ENCODE measurements at places on chromosomes 4 and X.

- no peak for DNase-seq
Observed at GRCh38 chrX:38679695-38680094, 118.4 kb downstream of the TSPAN7 start.

GRCh38 chrX:24494647-24495075 lies 29.6 kb downstream of the PDK3 start:
- DNase-seq: no peak

GRCh38 chrX:39730662-39731329 lies 367.0 kb downstream of the BCOR start:
- DNase-seq: peak; percentile 29

GRCh38 chrX:133699023-133699728 lies 283.9 kb upstream of the GPC4 start:
- DNase-seq: no peak

DNA sequence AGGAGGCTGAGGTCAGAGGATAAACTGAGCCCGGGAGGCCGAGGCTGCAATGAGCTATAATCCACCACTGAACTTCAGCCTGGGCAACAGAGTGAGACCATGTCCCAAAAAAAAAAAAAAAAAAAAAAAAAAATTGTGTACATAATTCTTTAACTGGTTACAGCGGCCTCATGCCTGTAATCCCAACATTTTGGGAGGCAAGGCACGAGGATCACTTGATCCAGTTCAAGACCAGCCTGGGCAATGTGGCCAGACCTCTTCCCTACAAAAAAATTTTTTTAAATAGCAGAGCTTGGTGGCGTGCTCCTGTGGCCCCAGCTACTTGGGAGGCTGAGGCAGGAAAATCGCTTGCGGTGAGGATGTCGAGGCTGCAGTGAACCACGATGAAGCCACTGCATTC lies 9.3 kb downstream of the KLHL15 start:
- no peak for DNase-seq

DNA sequence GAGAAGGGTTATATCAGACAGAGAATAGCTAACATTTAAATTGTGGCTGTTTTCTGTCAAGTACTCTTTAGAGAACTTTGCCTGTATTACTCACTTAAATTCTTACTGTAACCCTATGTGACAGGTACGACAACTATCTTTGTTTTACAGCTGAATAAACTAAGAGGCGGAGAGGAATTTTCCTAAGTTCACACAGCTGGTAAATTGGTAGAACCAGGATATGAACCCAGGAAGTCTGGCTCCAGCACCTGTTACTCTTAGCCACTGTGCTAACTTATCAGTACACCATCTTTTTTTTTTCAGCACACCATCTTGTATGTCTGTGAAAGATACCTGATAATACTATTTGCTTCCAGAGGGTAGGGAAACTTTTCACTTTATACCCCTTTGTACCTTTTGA lies 2.0 kb upstream of the SYP start:
- no peak for DNase-seq

DNA sequence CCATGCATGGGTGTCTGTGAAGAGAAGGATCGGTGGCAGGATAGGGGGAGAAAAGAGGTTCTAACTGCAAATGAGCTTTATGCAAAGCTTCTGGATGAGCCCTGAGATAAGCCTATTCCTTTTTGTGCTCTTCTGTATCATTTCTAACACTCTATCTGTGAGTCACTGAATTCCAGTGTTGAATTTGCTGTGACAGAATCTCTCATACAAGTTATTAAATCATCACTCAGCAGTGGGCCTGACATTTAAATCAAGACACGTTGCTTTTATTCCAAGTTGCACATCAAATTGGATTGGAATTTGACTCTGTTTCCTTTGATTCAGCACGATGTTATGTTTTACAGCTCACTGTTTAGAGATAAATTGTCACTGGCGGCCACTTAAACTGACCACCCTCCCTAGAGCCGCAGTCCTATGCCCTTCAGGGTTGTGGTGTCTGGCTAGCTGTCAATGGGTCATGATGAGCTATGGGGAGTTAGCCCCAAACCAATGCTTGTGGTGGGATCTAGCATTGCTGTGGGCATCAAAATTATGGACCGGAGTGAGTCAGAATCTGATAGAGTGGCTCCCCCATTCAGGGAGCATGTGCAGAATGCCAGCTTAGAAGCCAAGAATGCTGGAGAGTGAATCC lies 42.7 kb downstream of the LHFPL1 start:
- DNase-seq: no peak

GRCh38 chrX:106698693-106699092 lies 27.8 kb upstream of the RNF128 start:
- DNase-seq: no peak

DNA sequence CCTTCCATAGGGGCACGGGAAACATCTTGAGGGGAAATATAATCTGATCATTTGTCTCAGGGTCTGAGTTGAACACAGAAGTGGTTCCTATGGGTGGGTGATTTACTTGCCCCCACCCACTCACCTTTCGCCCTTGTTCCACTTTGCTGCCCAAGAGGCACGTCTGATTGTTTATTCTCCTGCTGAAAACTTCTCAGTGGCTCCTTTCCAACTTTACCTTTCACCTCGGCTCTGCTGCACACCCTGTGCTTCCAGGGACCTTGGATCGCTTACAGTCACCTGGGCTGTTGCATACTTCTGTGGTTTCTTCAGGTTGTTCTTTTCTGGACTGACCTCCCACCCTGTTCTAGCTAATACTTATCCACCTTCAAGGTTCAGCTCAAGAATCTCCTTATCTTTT lies 213.4 kb upstream of the JADE1 start:
- DNase-seq: no peak

GRCh38 chr4:117001077-117001476 lies 84.3 kb downstream of the TRAM1L1 start:
- no peak for DNase-seq

DNA sequence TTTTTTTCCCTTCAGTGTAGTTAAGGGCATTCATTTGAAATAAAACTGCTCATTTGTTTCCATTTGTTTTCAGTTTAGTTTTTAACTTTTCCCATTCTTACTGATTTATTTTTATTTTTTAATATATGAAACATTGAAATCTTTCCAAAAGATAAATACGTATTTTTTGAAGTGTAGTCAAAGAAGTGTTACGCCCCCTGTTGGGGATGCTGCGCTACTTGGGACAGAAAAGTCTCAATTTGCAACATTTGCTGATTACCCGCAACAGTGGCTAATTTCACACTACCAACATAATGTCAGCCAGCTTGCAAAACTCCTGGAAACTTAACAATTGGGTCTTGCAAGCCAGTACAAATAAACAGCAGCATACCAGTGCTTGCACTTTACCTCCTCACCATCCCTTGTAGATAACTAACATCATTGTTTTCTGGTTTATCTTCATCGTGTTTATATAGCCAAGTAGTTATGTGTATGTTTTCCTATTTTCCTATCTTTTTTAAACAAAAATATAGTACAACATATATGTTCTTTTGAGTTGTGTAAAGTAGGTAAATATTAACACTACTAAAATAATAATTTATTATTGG lies 158.6 kb downstream of the STPG2 start:
- DNase-seq: no peak

- DNase-seq: no peak
Observed at GRCh38 chr4:68074397-68074796, 55.3 kb downstream of the TMPRSS11F start.

DNA sequence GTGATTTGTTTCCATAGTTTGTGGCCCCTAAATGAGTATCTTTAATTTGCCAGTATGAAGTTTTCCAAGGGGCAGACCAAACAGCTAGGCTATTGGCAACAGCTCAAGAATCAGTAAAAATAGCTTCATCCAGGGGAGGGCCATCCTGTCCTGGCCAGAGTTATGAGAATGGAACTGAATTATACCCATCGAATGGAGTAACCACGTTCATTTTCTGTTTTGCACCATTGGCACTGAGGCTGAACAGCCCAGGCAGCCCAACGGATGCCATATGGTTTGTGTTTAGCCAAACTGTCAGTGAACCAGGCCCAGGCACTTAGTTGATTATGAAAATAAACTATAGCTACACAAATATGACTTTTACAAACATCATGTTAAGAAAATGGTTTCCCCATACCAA lies 17.7 kb upstream of the ASB5 start:
- DNase-seq: no peak

- no peak for DNase-seq
Observed at GRCh38 chrX:111309083-111309482, 38.8 kb upstream of the CAPN6 start.

DNA sequence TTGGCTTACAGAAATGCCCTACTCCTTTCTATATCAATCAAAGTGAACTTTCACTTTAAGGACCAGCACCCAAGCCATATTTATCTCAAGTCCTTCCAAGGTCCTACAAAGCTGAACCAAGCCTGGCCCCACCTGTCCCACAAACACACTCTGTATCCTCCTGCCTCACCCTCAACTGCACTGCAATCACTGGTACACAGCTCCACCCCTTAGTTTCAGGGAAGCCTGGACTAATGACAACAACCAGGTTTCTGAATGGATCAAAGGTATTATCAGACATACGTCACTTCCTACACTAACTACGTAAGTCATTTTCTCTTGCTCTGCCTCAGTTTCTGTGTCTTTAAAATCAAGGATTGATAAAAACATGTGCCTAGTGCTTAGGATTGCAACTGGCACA lies 205.6 kb upstream of the HS3ST1 start:
- DNase-seq: no peak

- DNase-seq: no peak
Observed at GRCh38 chrX:67651437-67652142, 107.8 kb downstream of the AR start.

GRCh38 chr4:147877308-147877771 lies 145.5 kb downstream of the ARHGAP10 start:
- no peak for DNase-seq

- no peak for DNase-seq
Observed at GRCh38 chr4:1564535-1565375, 119.4 kb downstream of the FAM53A start.

GRCh38 chr4:173652283-173652931 lies 122.4 kb upstream of the HAND2 start:
- no peak for DNase-seq

DNA sequence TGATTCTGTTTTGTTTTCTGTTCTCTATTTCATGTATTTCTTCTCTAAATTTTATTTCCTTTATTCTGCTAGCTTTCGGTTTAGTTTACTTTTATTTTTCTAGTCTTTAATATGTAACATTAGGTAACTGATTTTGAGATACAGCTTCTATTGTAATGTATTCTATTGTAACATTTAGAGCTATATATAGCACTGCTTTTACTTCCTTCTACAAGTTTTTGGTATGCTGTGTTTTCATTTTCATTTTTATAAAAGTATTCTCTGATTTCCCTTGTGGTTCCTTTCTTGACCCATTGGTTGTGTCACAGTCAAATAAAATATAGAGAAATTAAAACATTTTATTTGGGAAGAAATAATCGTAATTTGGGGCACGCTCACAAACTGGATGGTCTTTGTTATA lies 13.9 kb upstream of the CT47A1 start:
- DNase-seq: no peak

DNA sequence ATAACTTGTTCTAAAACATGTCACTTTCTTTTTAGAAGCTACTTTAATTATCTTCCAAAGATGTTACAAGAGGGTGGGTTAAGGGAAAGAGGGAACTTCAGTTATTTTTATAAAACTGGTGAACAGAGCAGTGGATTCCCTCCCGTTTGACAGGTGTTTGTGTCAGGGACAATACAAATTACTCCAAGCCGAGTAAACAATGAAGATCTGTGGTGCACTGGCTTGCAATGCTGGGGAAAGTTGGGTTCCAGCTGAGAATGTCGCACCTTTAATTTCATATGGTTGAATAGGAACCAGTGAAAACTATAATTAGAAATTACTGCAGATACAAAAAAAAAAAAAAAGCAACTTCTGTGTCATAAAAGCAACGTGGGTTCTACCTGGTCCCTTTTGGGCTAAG lies 98.6 kb upstream of the TTC29 start:
- DNase-seq: no peak

DNA sequence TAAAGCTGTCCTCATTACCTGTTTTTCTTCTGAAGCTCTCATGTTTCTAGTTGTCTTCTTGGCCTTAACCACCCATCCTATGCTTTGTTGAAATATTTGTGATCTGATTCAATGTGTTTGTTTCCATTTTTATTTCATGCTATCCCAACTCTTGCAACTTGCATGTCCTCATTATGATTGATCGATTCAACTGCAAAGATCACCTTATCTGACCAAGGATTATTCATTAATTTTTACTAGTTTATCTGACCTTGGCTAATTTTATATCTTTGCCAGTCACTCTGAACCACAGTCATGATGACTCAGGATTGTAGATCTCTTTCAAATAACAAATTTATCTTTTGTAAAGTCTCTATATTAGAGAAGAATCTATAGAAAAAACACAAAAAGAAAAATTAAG lies 70.7 kb downstream of the UGT2A2 start:
- no peak for DNase-seq

DNA sequence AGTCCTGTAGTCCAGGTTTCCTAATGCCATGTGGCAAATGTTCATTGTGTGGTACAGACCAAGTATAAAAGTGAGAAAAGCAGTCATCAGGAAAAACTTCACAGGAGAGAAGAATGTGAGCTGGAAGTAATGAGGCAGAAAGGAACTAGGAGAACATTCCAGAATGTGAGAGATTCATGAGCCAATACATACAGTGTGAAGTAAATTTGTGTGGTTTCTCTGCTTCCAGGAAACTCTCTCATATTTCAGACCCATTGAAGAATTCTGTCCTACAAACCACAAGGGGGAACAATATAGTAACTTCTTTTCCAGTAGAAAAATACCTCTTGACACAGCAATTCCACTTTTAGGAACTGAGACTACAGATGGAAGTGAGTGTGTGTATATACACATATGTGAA lies 136.5 kb downstream of the RNF150 start:
- DNase-seq: no peak

- no peak for DNase-seq
Observed at GRCh38 chrX:1134156-1134555, 78.3 kb downstream of the CRLF2 start.

GRCh38 chr4:83574247-83574646 lies 38.3 kb downstream of the GPAT3 start:
- no peak for DNase-seq

DNA sequence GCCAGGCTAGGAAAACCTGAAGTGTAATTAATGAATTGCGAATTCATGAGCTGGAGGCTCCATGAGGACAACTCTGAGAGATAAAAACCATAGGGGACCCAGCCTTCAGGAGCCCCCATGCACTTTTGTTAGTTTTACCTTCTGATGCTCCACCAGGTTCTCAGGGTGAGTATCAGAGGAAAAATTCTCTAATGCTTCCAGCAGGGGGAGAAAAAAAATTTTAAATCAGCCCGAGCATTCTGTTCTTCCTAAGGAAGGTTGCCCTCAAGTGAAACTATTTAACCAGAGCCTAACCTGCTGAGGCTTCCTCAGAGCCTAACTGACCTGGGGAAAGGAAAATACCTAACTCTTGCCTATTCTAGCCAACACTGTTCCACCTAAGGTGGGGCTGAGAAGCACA lies 552.6 kb downstream of the PPARGC1A start:
- DNase-seq: no peak

Data from stimulated activated CD4-positive, alpha-beta T cell treated with anti-CD3 and anti-CD28 coated beads, Interleukin-15, amount 100 ng/mL, for 1 hour (primary cell).